Spinal cord (tissue), 10 donors: ENCODE measurements at places on chromosomes 6 and 20. TPM values are rescaled to one million over a fixed set of nuclear protein-coding genes. Genes with fewer than 3 reads are reported as not detected.

CST8 gene
- total RNA-seq, result not detected

PBOV1 gene
- total RNA-seq, result not detected

FNDC11 gene
- 1.1 TPM for total RNA-seq

DNA sequence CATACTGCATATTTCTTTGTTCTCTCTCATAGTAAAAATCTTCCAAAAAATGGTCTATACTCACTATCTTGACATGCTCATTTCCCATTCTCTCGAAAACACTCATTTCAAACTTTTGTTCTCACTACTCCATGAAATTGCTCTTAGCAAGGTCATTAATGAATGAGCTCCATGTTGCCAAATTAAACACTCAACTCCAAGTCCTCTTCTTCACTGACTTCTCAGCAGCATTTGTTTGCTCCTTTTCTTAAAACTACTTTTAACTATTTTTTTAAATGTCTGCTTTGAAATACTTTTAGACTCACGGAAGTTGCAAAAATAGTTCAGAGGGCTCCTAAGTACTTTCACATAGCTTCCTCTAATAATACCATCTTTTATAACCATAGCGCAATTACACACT is 274.0 kb upstream of the PREP start:
- H3K27me3 ChIP-seq, result no peaks in the 10 kb centered on the region
- H3K27ac ChIP-seq, result no peak overlapping the region
- H3K36me3 ChIP-seq, result no peaks in the 10 kb centered on the region
- DNase-seq, result no peak
- H3K4me3 ChIP-seq, result no peak overlapping the region
- no peaks in the 10 kb centered on the region for H3K4me1 ChIP-seq

- H3K27ac ChIP-seq, result no peak overlapping the region
- no peaks in the 10 kb centered on the region for H3K4me1 ChIP-seq
Measured at GRCh38 chr6:48996461-48997119, 466.5 kb downstream of the MMUT start.

GRCh38 chr6:45545416-45545815 is 167.7 kb upstream of the SUPT3H start:
- H3K4me1 ChIP-seq, result no peaks in the 10 kb centered on the region
- no peaks in the 10 kb centered on the region for H3K36me3 ChIP-seq
- H3K27me3 ChIP-seq, result no peaks in the 10 kb centered on the region
- no peak overlapping the region for H3K4me3 ChIP-seq
- no peak for DNase-seq

- H3K27me3 ChIP-seq, result no peaks in the 10 kb centered on the region
- H3K4me1 ChIP-seq, result peaks cover 8% of the 10 kb centered on the region
- H3K27ac ChIP-seq, result no peak overlapping the region
- DNase-seq, result no peak
- H3K4me3 ChIP-seq, result no peak overlapping the region
Measured at GRCh38 chr6:31090973-31091364, 21.4 kb downstream of the C6orf15 start.

- DNase-seq, result no peak
- H3K27me3 ChIP-seq, result no peaks in the 10 kb centered on the region
- peaks cover 5% of the 10 kb centered on the region for H3K4me1 ChIP-seq
Measured at GRCh38 chr6:16718356-16718755, 42.9 kb downstream of the ATXN1 start.

DNA sequence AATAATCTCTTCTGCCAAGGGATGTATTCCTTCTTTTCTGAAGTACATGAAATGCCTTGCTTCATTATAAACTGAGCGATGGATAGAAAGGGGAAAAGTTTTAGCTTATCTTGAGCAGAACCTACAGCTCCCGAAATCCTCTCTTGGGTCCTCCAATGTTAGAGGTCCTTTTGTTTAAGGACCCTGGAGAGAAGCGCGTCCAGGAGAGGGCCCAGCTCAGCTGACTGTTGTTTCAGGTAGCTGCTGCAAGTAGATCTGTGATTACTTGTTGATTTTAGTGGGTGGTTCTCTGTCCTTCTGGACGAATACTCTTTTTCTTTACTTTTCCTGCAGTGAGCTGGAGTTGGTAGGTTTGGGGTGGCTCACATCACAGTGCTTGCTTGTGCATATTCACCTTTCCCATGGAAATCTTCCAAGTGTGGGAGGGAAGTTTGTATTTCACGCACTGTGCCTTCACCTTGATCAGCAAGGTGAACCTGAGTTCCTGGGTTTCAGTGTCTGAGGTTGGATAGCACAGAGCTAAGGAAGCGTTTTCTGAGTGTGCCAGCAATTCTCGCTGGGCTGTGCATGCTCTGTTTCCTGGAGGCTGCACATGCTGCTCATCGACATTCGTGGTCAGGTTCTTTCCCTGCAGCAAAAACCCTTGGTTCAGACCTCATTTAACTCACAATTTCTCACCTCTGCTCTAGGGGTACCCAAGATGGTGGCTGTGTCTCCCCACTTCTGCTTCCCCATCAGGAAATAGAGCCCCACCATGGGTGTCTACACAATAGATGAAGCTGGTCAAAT is 176.3 kb downstream of the JARID2 start:
- H3K36me3 ChIP-seq, result no peaks in the 10 kb centered on the region
- DNase-seq, result no peak
- H3K27ac ChIP-seq, result no peak overlapping the region
- H3K4me3 ChIP-seq, result no peak overlapping the region

DNA sequence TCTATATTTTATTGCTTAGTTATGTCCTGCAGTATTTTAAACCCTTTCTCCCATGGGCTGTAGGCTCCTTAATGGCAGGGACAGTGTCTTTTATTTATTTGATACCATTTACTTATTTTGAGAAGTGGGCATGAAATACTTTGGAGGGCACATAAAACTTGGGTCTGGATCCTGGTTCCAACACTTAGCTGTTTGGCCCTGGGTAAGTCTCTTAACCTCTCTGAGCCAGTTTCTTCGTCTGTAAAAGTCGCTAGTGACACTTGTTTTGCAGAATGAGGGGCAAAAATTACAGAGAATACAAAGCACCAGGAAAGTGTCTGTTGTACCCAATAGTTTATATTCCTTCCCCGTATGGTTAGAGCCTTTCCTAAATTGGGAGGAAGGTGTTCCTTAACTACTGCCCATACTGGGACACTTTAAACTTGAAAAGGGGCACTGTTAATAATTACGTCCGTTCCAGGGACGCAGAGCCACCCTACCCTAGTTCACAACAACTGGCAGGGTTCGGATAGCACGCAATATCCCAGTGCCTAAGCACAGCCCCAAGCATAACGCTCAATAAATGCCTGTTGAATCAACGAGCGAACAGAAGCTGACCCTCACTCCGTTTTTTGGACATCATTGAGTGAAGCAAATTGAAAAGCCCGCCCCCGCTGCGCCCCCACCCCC is 6.0 kb upstream of the ARMC12 start:
- H3K27ac ChIP-seq, result peak overlapping the region; percentile 70
- no peaks in the 10 kb centered on the region for H3K36me3 ChIP-seq
- DNase-seq, result no peak
- H3K27me3 ChIP-seq, result no peaks in the 10 kb centered on the region
- peak overlapping the region; percentile 20 for H3K4me3 ChIP-seq

GRCh38 chr6:43092635-43093034 is 16.5 kb downstream of the PTK7 start:
- H3K27me3 ChIP-seq, result no peaks in the 10 kb centered on the region
- peaks cover 44% of the 10 kb centered on the region for H3K4me1 ChIP-seq
- H3K4me3 ChIP-seq, result no peak overlapping the region
- DNase-seq, result no peak

GRCh38 chr20:53712212-53712977 is 118.8 kb upstream of the ZNF217 start:
- no peak overlapping the region for H3K4me3 ChIP-seq
- no peaks in the 10 kb centered on the region for H3K36me3 ChIP-seq
- H3K4me1 ChIP-seq, result no peaks in the 10 kb centered on the region
- no peaks in the 10 kb centered on the region for H3K27me3 ChIP-seq
- H3K27ac ChIP-seq, result no peak overlapping the region
